ENCODE measurements at places on chromosomes 5 and 9.

DNA sequence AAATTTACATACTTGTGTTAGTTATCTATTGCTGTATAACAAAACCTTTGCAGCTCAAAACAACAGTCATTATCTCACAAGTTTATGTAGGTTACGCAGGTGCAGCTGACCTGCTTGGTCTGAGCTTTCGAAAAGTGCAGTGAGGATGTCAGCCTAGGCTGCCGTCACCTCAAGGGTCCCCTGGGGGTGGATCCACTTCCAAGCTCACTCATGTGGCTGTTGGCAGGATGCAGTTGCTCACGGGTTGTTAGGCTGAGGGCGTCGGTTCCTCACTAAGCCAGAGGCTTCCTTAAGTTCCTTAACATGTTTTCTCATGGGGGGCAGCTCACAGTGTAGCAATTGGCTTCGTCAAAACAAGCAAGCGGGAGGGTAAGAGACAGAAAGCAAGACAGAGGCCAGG is 139.8 kb downstream of the DOCK8 start:
- DNase-seq, result no peak

DNA sequence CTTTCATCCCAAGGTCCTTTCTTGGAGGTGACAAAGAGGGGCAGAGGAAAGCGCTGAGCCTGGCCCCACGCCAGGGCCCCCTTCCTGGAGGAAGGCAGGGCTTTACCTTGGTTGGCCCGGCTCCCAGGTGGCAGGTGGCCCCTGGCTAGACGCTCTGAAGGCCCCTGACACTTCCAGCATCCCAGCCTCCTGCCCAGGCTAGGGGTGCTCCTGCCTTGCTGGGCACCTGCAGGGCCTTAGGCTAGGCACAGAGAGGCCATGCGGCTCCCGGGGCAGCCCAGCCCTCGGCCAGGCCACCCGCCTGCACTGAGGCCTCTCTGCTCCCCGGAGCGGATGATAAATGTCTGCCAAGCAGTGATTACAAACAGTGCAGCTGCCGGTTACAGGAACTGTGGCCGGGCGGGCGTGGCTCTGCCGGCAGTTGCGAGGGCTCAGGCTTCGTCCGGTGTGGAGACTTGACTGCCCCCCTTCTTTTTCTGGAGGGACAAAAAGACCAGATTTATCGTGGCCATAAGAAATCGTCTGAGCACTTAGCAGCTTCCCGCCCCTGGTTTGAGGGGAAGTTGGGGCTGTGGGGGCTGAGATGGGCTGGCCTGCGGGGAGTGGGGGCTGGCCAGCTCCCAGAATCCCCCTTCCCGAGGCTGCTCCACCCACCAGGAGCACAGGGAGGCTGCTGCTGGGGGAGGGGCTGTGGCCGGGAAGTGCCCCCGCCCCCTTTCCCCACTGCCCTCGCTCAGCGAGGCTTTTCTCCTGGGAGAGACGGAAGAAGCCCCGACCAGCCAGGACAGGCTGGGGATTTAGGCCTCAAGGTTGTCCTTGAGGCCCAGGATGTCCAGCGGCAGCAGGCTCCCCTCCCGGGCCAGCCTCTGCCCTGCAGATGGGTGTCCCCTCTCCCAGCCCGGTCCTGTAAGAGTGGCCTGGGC is 31.6 kb upstream of the UBAC1 start:
- peak; percentile 77 for DNase-seq

- no peak for DNase-seq
These were observed 50.1 kb downstream of the SLC36A1 start for GRCh38 chr5:151497391-151498002.

DNA sequence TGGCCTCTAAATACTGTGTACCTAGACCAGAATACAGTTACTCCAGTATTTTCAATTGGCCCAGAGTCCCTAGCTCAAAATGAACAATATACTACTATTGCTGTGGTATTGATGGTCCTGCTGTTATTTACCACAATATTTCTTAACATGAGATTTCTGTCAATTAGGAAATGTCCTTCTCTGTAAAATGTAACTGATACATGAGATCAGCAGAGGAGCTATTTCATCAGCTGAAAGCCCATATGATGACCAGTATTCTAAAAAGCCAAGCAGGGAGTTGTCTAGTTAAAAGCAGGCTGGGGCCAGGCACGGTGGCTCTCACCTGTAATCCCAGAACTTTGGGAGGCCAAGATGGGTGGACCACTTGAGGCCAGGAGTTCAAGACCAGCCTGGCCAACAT is 187.7 kb upstream of the PTGER4 start:
- DNase-seq, result no peak

DNA sequence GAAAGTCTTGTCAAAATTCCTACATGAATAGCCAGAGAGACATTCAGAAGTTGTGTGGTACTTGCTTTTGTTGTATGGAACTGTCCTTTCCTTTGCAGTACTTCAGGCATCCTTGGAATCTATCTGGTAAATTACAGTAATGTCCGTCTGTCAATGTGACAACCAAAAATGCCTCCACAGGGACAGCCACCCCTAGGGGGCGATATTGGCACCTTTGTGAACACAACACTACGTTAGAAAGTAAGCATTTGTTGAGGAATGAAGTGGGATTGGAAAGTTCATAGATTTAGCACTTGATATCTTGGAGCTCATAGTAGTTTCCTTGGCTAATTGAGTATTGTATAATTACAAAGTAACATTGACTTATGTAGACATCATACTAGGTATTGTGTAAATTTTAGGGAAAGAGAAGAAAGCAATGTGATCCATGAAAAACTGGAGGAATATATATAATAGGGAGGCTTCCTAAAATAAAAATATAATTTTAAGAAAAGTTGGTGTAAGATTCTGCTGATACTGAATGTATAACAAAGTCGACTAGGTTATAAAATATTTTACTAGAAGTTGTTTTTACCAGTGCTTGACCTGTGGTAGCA is 32.7 kb downstream of the TMEFF1 start:
- peak; percentile 33 for DNase-seq

DNA sequence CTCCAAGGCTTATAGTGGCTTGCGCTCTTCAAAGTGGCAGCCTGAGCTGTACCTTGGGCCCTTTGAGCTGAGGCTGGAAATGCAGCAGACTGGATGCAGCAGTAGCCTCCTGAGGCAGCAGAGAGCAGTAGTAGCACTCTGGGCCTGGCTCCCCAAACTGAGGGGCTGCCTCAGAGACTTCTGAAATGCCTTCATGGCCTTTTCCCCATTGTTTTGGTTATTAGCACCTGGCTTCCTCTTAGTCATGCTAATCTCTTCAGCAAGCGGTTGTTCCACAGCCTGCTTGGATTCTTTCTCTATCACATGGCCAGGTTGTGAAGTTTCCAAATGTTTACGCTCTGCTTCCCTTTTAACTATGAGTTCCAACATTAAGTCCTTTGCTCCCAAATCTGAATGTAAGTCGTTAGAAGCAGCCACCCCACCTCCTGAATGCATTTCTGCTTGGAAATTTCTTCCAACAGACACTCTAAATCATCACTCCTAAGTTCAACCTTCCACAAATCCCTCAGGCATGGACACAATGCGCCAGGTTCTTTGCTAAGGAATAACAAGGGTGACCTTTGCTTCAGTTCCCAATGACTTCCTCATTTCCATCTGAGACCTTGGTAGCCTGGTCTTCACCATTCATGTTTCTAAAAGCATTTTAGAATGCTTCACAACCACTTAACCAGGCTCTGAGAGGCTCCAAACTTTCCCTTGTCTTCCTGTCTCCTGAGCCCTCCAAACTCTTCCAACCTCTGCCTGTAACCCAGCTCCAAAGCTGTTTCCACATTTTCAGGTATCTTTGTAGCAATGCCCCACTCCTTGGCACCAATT is 145.8 kb downstream of the ZDHHC21 start:
- no peak for DNase-seq

DNA sequence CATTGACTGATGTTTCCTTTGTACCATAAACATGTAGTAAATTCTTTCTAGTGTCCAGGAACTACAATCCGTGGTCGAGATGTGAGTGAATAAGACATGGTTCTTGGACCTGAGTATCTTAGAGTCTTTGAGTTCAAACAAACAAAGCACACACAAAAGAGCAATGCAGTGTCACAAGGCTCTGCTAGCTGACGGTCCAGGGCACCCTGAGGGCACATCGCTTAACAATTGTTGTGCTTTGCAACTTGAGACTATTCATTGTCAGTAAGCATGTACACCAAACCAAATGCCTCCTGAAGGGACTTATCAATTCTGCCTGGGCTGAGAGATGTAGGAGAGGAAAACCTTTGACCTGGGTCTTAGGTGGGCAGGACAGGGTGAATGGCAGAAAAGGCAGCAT is 84.8 kb downstream of the CAMK4 start:
- no peak for DNase-seq

- DNase-seq, result no peak
These were observed 198.1 kb downstream of the SYK start for GRCh38 chr9:90999425-91000397.

GRCh38 chr5:16854351-16854750 is 81.7 kb downstream of the MYO10 start:
- no peak for DNase-seq

DNA sequence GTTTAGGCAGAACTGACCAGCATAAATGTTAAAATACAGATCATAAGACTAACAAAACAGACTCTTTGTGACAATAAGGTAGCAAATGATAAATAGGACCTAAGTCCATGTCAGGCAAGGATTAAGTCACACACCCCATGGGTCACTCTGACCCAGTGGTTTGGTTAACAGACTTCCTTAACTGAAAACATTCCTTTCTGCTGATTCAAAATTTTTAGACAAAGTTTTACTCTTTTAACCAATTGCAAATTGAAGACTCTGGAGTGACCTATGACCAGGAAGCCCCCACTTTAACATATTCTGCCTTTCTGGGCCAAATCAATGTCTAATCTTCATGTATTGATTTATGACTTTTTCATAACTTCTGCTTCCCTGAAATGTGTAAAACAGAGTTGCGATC is 4.9 kb upstream of the NXNL2 start:
- no peak for DNase-seq

- no peak for DNase-seq
These were observed 202.9 kb downstream of the MCTP1 start for GRCh38 chr5:95081982-95082381.

DNA sequence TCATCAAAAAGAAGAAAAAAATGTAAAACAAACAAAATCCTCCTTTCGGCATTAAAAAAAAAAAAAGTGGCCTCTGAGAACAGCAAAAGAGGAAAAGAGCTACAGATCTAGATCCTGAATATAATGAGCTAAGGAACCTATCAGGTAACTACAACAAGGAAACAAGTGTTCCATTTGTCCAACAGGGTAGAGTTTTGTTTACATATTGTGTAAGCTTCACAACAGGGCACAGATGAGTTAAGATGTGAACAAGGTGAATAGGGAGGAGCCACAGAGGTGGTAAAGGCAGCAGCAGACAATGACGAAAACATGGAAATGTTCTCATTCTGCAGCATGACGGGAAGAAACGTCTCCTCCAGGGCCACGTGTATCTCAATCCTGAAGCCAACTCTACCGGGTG is 14.4 kb downstream of the ELP1 start:
- peak; percentile 25 for DNase-seq

DNA sequence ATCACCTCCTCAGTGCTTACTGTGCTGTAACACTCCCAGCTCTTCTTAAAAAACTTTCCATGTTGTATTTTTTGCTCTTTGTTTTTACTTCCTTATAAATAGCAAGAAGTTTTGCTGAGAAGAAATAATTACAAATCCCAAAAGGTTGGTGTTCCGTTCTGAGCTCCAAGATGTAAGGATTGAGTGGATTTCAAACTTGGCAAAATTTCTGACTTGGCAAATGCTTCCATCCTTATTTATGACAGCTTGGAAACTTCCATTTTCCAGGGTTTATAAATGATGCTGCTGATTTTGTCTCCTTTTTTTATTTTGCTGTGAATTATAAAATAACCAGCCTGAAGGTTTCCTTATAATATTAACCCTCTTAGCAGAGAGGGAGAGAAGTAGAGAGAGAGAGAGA is 151.9 kb downstream of the NTRK2 start:
- no peak for DNase-seq

DNA sequence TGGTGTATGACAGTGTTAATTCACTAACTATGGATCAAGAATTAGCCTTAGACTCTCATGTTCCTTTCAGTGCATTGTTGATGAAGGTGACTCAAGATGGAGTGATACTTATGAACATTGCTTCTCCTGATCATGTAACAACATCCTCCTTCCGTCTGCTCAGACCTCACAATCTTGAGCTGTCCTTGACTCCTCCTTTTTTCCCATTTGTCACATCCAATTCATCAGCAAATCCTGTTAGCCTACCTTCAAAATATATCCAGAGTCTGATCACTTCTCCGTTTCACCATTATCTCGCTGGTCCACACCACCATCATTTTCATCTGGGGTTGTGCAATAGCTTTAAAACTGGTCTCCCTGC is 9.2 kb upstream of the SEMA6A start:
- no peak for DNase-seq

- DNase-seq, result no peak
These were observed 67.8 kb downstream of the ENTREP1 start for GRCh38 chr9:69392826-69393225.

- no peak for DNase-seq
These were observed 31.7 kb downstream of the ITK start for GRCh38 chr5:157212307-157212706.

- no peak for DNase-seq
These were observed 68.1 kb downstream of the SPOCK1 start for GRCh38 chr5:137431051-137431450.

DNA sequence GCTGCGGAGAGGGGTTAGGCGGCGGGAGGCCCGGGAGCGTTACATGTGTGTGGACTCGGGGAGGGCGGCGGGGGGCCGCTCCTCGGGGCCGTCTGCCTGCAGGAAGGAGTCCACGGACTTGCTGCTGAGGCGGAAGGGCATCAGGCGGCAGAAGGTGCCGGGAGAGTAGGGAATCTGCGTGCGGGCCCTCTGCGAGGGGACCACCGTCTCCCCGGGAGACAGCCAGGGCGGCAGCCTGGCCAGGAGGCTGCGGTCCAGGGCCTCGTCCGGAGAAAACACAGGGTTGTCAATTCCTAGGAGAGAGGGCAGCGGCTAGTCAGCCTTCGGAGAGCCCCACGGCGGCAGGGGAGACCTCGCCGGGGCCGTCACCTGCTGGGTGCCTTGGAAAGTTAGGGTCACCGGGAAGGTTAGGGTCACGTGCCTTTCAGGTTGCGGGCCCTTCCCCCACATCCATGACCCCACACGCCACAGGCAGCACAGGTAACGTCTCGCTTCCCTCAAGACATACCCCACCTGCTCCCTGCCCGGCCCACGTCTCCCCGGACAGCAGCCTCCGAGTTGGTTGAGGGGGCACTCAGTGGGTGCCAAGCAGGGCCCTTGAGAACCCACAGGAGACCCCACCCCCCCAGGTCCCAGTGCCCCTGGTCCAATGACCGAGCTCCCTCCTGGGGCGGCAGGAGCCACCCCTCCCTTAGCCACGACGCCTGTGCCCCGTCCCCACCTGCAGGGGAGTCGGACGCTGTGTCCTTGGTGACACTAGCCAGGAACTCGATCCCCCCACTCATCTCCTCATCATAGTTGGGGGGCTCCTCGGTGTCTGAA is 32.1 kb downstream of the EXOC3 start:
- peak; percentile 40 for DNase-seq

- DNase-seq, result peak; percentile 76
These were observed 11.8 kb upstream of the CXXC5 start for GRCh38 chr5:139636207-139636792.

GRCh38 chr5:160361624-160362228 is 8.7 kb downstream of the C1QTNF2 start:
- no peak for DNase-seq
